ENCODE measurements at places on chromosomes 16 and 17.

GRCh38 chr17:80513892-80514291 lies 30.7 kb upstream of the RPTOR start:
- DNase-seq = peak; percentile 97

GRCh38 chr17:48499735-48500434 lies 30.9 kb downstream of the HOXB1 start:
- DNase-seq = no peak

DNA sequence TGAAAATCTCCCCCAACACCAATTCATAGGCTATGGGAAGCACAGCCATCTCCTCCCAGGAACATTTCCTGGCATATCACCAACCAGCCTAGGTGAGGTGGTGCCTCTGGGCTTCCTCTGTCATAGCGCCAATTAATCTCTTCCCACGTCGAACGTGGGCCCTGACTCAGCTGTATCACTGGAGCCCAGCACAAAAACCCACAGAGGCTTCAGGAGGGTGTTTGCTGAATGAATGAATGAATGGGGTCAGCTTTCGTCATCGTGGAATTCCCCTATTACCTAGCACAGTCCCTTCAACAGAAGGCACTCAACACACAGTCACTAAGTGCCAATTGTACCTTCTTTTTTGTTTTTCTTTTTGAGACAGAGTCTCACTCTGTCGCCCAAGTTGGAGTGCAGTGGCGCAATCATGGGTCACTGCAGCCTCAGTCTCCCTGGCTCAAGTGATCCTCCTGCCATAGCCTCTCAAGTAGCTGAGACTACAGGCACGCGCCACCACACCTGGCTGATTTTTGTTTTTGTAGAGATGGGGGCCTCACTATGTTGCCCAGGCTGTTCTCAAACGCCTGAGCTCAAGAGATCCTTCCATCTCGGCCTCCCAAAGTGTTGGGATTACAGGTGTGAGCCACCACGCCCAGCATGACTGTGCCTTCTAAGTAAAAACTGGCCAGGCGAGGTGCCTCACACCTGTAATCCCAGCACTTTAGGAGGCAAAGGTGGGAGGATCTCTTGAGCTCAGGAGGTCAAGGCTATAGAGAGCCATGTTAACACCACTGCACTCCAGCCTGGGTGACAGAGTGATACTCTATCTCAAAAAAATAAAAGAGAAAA lies 4.1 kb downstream of the ZNF688 start:
- DNase-seq = no peak

DNA sequence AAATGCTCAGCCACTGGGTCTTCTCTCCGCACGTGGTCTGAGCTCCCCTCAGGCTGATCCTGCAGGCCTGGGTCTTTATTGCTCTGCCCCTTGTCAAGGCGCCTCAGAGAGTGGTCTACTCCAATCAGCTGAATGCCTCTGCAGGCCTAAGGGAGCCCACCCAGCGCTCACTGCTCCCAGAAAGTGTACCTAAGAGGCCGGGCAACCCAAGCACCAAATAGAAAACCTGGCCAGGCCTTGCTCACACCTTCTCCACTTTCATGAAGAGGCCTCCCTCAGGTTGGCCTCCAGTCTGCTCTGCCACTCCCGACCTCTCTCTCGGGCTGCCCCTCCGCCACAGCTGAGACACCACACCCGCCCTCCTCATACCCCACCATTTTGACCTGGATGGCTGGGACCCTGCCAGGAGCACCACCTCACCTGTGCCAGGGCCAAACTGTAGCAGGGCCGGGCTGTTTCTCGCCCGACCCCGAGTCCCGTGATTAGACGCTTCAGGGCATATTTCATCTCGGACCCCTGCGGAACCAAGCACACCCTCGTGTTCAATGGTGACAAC lies 665 bp downstream of the MYBBP1A start:
- DNase-seq = no peak

GRCh38 chr17:74110467-74110866 lies 93.0 kb upstream of the RPL38 start:
- no peak for DNase-seq

DNA sequence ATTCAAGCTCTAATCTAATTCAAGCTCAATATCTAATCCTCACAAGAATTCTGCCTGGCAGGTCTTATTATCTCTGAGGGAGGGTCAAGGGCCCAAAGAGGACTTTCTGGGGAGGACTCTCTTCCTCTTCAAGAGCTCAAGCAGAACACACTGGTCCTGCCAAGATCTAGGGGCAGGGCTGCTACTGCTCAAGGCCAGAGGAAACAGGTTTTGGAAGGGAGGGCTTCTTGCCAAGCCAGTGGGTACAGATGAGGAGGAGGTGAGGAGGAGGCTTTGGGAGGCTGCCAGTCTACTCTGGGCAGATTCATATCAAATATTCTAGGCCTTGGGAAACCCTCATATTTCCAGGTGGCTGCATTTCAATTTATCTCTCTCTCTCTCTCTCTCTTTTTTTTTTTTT lies 51.8 kb upstream of the IL34 start:
- no peak for DNase-seq

GRCh38 chr17:79950751-79951150 lies 84.9 kb downstream of the TBC1D16 start:
- DNase-seq = no peak

GRCh38 chr17:64115043-64115698 lies 14.8 kb downstream of the ERN1 start:
- DNase-seq = no peak

GRCh38 chr16:67451704-67452435 lies 20.9 kb downstream of the HSD11B2 start:
- DNase-seq = no peak
